ENCODE measurements at places on chromosomes 6 and 20.

DNA sequence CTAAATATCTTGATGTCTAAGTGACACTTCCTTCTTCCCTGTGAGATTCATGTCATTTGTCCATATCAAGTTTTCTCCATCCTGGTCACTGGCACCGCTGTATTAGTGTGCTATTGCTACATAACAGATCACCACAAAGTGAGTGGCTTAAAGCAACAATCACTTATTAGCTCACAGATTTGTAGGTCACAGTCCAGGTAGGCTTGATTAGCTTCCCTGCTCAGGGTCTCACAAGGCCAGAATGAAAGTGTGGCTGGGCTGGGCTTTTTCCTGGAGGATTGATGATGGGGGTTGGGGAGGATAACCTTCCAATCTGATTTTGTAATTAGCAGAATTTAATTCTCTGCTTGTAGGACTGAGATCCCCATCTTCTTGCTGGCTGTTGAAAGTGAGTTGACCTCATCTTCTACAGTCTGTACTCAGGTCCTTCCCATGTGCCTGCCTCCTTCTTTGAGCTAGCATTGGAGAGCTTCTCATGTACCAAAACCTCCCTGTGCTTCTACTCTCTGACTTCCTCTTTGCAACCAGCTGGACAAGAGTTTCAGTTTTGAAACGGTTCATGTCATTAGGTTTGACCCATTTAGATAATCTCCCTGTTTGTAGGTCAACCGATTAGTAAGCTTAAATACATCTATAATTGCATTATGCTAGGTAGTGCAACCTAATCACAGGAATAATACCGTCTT, 152.4 kb upstream of the MAN1A1 start:
- DNase-seq = no peak

DNA sequence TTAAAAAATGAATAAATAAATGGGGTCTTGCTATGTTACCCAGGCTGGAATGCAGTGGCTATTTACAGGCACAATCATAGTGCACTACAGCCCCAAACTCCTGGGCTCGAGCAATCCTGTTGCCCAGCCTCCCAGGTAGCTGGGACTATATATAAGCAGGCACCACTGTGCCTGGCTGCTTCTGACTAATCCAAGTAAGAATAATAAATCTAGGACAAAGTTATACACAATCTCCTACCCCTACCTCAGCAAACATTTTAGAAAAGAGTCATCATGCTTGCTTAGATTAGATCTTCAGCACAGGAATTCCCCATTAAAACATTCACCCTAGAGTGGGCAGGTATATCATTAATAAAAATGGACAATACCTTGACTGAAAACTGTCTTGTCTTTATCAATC, 124.6 kb downstream of the REV3L start:
- DNase-seq = no peak

DNA sequence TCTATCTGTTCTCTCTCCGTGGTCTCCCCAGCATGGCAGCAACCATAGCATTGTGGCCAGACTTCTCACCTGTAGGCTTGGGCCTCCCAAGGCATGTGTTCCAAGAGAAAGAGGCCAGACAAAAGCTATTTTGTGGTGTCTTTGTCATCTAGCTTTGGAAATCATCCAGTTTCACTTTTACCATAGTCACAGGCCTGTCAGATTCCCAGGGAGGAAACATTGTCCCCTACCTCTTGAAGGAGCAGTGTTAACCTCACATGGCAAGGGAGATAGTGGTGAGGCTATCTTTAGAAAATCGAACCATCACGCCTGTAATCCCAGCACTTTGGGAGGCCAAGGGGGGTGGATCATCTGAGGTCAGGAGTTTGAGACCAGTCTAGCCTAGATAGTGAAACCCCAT, 42.3 kb upstream of the RALGAPA2 start:
- DNase-seq = no peak

- DNase-seq = no peak
These were observed 18.2 kb upstream of the POLR1H start for GRCh38 chr6:30042914-30043313.
